Caki2 (cell line): ENCODE measurements at places on chromosomes 5 and 9.
A peak's percentile ranks its signal among the peaks of the same experiment; 100 is the strongest.

DNA sequence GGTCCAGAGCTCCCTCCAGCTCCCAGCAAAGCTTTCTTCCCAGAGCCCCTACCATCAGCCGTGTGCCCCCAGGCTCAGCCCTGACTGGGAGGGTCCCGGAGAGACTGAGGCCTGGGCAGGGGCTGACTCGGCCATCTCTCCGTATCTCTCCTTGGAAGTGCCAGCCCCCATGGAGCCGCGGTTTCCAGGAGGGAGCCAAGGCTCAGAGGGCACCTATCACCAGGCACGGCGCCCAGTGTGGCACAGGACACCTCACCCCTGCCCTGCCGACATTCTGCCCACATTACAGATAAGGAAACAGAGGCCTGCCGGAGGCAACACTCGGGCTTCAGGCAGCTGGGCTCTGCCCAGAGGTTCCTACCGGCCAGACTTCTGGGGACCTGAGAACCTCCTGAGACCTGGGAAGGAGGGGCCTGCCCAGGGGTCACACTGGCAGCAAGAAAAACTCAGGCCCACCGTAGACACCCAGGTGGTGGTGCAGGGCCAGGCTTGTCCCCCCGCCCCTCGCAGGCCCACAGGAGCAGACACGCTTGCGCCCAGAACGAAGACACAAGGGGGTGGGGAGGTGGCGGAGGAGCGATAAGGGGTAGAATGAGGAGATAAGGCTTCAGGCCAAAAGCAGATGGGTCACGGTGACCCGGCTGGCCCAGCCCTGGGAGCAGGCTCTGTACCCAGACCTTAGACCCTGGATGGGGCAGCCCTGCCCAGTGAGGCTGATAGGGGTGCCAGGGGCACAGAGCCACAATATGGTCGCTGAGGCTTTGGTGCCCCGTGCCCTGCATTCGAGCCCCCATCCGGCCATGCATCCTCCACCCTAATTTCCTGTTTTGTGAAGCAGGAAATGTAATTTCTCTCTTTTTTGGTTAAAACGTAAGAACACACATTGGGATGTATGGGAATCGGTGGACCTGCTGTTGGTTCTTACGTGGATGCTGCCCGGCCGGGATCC lies 11.8 kb downstream of the NR5A1 start:
- DNase-seq = no peak

DNA sequence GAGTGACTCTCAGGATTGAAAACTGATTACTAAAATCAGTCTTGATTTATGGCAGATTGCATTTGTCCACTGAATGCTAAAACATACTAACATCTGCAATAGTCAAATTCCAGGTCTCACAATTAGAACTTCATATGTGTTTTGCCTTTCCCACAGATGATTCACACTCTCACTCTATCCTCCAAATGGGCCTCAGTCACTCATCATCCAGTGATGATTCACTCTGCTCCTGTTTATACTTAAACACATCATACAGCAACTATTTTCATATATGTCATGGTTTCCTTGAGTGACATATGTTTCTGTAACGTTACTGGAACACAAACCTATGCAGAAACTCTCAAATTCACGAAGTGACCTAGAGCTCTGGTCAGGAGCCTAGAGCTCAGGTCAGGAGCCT lies 512.9 kb downstream of the HINT1 start:
- DNase-seq = peak; percentile 16

GRCh38 chr5:126020770-126021169 lies 402.4 kb upstream of the GRAMD2B start:
- no peak for DNase-seq

- DNase-seq = no peak
Measured at GRCh38 chr9:134177624-134178393, 13.4 kb upstream of the RNU6ATAC start.

GRCh38 chr5:75239681-75240080 lies 3.0 kb upstream of the ANKRD31 start:
- no peak for DNase-seq

- DNase-seq = peak; percentile 47
Measured at GRCh38 chr9:124342776-124343485, 72.3 kb downstream of the PSMB7 start.

DNA sequence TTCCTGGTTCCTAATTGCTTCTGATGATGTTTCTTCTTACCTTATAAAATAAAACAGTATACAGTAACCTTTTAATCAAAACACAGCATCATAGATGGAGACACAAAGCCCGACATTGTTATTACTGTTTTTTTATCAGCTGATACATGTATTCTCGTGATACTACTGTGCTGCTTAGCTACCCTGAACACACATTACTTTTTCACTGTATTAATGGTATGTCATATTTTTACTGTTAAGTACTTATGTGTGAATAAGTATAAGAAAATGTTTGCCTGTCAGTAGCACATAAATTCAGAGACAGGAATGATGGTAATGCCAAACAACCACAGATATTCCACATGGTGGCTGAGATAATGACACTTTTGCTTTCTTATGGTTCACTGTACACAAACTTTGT lies 68.7 kb downstream of the RAB24 start:
- DNase-seq = no peak

DNA sequence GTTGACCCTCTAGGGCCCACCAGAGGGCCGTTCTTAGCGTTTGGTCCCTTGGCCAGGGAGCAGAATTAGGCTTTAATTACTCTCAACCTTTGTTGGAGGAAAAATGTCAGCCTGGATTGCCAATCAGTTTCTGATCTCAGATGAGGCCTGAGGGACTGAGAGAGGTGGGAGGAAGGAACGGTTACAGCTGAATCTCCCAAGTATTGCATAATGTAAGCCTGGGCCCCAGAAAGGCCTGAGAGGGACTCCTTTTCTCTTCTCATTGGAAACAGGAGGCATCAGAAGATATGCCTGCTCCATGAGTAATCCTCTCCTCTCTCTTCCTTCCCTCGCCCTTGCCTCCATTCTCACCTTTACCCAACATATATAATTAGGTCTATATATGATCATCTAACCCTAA lies 105.7 kb downstream of the INSYN2B start:
- no peak for DNase-seq

GRCh38 chr5:106784846-106785245 lies 885.9 kb downstream of the EFNA5 start:
- no peak for DNase-seq

DNA sequence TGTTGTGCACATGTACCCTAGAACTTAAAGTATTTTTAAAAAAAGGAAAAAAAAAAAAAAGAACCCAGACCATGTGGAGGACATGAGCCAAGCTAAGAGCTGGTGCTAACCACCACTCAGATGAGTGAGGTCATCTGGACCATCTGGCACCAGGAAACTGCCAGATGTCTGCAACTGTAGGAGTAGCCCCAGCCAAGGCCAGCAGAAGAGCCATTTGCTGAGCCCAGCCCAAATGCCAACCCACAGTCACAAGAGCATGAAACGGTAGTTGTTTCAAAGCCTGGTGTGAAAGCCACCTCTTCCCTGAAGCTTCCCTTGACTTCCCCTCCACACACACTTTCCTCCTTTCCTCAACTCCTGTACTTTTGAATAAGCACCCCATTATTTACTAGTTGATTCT lies 69.2 kb upstream of the FCN1 start:
- no peak for DNase-seq

GRCh38 chr9:131954299-131954698 lies 125.4 kb downstream of the MED27 start:
- no peak for DNase-seq

- DNase-seq = no peak
Measured at GRCh38 chr9:35933550-35934067, 24.3 kb downstream of the SPAAR start.

DNA sequence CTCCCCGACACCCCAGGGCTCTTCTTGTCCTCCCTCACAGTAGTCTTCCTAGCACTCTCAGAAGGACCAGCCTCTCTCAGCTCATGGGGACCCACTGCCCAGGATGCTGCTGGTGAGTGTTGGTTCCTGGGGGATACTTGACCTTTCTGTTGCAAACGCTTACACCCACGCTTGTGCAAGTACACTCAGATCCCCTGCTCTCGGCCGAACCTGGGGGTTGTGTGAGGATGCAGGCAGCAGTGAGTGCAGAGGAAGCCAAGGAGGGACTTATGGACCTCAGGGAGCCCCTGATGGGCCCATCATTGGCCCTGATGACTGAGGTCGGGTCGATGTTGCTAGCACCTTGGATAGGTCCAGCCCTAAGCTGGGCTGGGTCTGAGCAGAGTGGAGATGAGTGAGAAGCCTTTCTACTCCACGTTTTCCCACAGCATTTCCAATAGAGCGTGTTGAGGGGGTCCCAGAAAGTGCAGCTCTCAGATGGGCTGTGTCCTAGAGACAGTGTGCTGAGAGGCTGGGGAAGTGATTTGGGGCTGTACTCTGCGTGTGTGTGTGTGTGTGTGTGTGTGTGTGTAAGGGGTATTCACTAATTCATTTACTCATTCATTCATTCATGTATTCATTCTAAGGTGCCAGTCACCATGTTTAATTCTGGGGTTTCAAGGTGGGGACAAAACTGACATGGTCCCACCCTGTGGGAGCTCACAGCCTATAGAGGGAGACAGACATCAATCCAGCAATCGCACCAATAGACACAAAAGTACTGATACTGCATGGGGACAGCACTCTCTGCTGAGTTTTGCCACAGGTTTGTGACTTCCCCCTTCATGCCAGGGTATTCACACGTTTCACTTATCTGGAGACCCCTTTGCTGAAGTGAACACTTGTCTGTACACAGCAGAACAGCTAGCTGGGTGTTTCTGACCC lies 25.2 kb upstream of the PITX1 start:
- no peak for DNase-seq

DNA sequence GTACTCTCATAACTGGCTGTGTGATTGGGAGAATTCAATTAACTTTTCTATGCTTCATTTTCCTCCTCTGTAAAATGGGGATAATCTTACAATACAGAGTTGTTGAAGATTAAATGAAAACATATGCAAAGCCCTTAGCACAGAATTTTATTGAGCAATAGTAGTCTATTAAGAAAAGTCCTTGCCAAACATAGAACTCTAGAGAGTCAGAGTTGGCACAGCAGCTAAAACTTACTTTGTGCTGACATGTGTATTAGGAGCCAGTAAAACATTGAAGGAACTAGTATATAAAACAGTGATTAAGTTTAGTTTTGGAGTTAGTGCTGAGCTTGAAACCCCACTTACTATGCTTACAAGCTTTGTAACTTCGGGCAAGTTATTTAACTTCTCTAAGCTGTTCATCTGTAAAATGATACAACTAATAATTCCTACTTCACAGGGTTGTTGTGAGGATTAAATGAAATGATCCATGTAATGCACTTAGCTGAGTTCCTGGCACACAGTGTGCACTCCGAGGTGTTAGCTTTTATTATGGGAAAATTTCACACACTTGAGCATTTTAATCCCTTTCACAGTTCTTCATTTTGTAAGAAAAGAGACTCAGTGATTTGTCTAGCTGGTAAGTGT lies 20.0 kb upstream of the GRIN3A start:
- no peak for DNase-seq

- no peak for DNase-seq
Measured at GRCh38 chr5:88049737-88050136, 218.9 kb downstream of the TMEM161B start.

- DNase-seq = no peak
Measured at GRCh38 chr5:135999406-136000139, 29.2 kb upstream of the TGFBI start.

GRCh38 chr5:51033215-51033614 lies 350.0 kb upstream of the ISL1 start:
- no peak for DNase-seq

DNA sequence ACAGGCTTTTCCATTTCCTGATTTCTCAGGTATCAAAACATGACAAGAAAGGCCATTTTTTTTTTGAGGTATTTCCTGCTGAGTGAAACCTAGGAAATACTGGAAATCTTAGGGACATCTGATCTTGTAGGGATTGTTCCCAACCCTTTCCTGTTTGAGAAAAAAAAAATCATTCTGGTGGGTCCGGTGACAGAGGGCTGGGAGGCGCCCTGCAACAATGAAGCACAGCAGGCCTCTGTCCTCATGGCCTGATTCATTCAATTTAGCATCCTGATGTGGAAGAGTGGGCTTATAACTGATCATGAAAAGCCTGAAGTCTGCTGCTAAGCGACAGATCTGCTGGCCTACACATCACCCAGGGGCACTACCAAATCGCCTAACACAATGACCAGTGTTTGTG lies 3.0 kb upstream of the C9orf153 start:
- DNase-seq = no peak

- no peak for DNase-seq
Measured at GRCh38 chr5:119353686-119354366, 2.0 kb upstream of the TNFAIP8 start.

GRCh38 chr9:34493972-34494535 lies 28.7 kb downstream of the ENHO start:
- peak; percentile 16 for DNase-seq

DNA sequence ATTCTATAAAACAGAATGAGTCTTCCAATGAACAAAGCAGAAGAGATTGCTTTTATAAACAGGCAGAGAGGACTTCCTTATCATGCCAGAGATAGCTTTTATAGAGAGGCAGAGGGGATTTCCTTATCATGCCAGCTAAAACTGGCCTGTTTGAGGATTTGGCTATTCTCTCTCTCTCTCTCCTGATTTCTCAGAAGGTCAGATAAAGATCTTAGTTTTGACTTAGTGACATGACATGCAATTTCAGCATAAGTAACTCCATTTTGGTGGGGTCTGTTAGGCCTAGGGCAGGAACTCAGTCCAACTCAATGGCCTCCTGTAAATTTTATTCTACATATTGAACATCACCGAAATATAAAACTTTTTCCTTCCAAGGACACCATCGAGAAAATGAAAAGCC lies 31.5 kb upstream of the DENND4C start:
- DNase-seq = no peak

DNA sequence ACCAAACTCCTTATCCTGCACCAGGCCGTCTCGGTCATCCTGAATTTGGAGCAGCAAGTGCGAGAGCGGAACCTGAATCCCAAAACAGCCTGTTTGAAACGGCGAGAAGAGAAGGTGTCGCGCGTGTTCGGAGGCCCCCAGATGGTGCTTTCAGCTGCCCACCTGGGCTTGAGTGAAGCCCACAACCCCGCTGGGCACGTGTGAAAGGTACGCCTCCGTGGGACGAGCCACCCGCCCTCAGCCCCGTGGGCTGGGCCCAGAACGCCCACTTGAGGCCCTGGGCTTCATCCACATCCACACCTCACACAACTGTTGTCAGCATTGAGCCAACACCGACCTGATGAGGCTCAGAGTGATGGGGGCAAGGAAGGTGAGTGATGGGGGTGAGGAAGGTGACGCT lies 72.8 kb downstream of the INSL6 start:
- DNase-seq = no peak

GRCh38 chr9:107615321-107615720 lies 125.8 kb upstream of the KLF4 start:
- DNase-seq = no peak

- DNase-seq = no peak
Measured at GRCh38 chr5:176740702-176741496, 69.5 kb upstream of the UNC5A start.

DNA sequence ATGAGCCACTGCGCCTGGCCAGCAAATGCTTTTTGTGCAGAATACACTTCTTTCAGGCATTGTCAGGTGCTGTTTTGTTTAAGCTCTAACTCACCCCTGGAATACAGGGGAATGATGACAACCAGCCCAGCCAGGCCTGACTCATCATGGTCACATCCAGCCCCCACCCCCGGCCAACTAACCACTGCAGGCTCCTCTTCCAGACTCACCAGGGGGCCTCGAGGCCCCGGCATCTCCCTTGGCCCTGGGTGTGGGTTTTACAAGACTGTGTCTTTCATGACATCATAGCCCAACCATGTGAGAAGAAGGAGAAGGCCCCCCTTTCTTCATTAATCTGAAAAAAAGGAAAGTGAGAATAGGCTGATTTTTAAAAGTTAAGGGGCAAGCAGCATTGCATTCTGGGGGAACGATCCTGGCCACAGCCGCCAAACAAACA lies 35.5 kb downstream of the OLFML2A start:
- DNase-seq = peak; percentile 90

- DNase-seq = no peak
Measured at GRCh38 chr9:114445616-114446015, 57.8 kb upstream of the AKNA start.

GRCh38 chr9:17509701-17510100 lies 69.2 kb upstream of the SH3GL2 start:
- DNase-seq = no peak
